RPMI7951 (cell line): ENCODE measurements at places on chromosomes 13 and 19. TPM values are rescaled to one million over a fixed set of nuclear protein-coding genes. Genes with fewer than 3 reads are reported as not detected.

RELB gene
- 7.2 and 9.9 TPM in 2 replicates for total RNA-seq

POU4F1 gene
- total RNA-seq, result 0.10 TPM in 1 of 2 replicates, not detected in the other

DLL3 gene
- total RNA-seq, result 0.72 and 1.5 TPM in 2 replicates

DNAAF3 gene
- 1.4 and 1.6 TPM in 2 replicates for total RNA-seq

VSTM2B gene
- not detected in 2 replicates for total RNA-seq

NPAS1 gene
- not detected in 2 replicates for total RNA-seq

ZNF549 gene
- 5.1 and 6.2 TPM in 2 replicates for total RNA-seq

A1BG gene
- total RNA-seq, result 64.4 and 111 TPM in 2 replicates

NCCRP1 gene
- total RNA-seq, result 0.10 and 0.12 TPM in 2 replicates

SPRED3 gene
- 0.72 and 0.78 TPM in 2 replicates for total RNA-seq

DHDH gene
- not detected in 2 replicates for total RNA-seq

FFAR1 gene
- total RNA-seq, result not detected in 2 replicates

ZSCAN1 gene
- total RNA-seq, result not detected in 2 replicates

LIM2 gene
- total RNA-seq, result not detected in 2 replicates

ATP1A3 gene
- total RNA-seq, result under 0.01 and 0.10 TPM in 2 replicates

CGB2 gene
- not detected in 2 replicates for total RNA-seq

COMP gene
- total RNA-seq, result 1.1 and 1.2 TPM in 2 replicates

REEP6 gene
- 3.3 and 4.2 TPM in 2 replicates for total RNA-seq

ZNF506 gene
- 18.4 and 24.8 TPM in 2 replicates for total RNA-seq

ZNF135 gene
- total RNA-seq, result 0.72 and 0.88 TPM in 2 replicates

ANKLE1 gene
- 1.2 and 1.3 TPM in 2 replicates for total RNA-seq

OVOL3 gene
- total RNA-seq, result not detected in 2 replicates

UPF3A gene
- total RNA-seq, result 15.9 and 18.7 TPM in 2 replicates

UHRF1 gene
- total RNA-seq, result 37.6 and 37.7 TPM in 2 replicates

ZNF613 gene
- total RNA-seq, result 3.7 and 4.6 TPM in 2 replicates

CCDC70 gene
- total RNA-seq, result not detected in 2 replicates

MAP4K1 gene
- 0.39 TPM in 1 of 2 replicates, not detected in the other for total RNA-seq

PINLYP gene
- total RNA-seq, result 2.8 and 3.8 TPM in 2 replicates

HCST gene
- 1.9 TPM in 1 of 2 replicates, not detected in the other for total RNA-seq

C13orf42 gene
- not detected in 2 replicates for total RNA-seq

CXCL17 gene
- not detected in 2 replicates for total RNA-seq

CARS2 gene
- 35.1 and 40.3 TPM in 2 replicates for total RNA-seq

BRCA2 gene
- 7.4 and 10.7 TPM in 2 replicates for total RNA-seq

LGALS14 gene
- not detected in 2 replicates for total RNA-seq

SLITRK6 gene
- 1.8 and 3.1 TPM in 2 replicates for total RNA-seq

ZNF507 gene
- 5.8 and 6.7 TPM in 2 replicates for total RNA-seq

ATCAY gene
- not detected in 2 replicates for total RNA-seq

SAE1 gene
- total RNA-seq, result 251 and 272 TPM in 2 replicates

ACER1 gene
- not detected in 2 replicates for total RNA-seq

PCSK4 gene
- 0.39 and 5.5 TPM in 2 replicates for total RNA-seq

GARIN5A gene
- total RNA-seq, result 1.3 TPM in 1 of 2 replicates, not detected in the other

CA11 gene
- 2.1 and 3.8 TPM in 2 replicates for total RNA-seq

TMTC4 gene
- total RNA-seq, result 15.6 and 16.9 TPM in 2 replicates

OSCAR gene
- 0.12 TPM in 1 of 2 replicates, not detected in the other for total RNA-seq

SLITRK5 gene
- under 0.01 TPM in 1 of 2 replicates, not detected in the other for total RNA-seq

IZUMO4 gene
- 1.4 and 2.2 TPM in 2 replicates for total RNA-seq

ZNF471 gene
- 1.1 and 1.3 TPM in 2 replicates for total RNA-seq

ZNF69 gene
- 17.8 and 23.0 TPM in 2 replicates for total RNA-seq

FLT3LG gene
- 8.0 and 12.7 TPM in 2 replicates for total RNA-seq

CACNG7 gene
- not detected in 2 replicates for total RNA-seq

ACOD1 gene
- total RNA-seq, result not detected in 2 replicates

IRGC gene
- total RNA-seq, result not detected in 2 replicates

PSG7 gene
- not detected in 2 replicates for total RNA-seq

TJP3 gene
- not detected in 2 replicates for total RNA-seq
